ENCODE measurements at places on chromosomes 2 and 18. TPM values are rescaled to one million over a fixed set of nuclear protein-coding genes. Genes with fewer than 3 reads are reported as not detected.

UGT1A5 gene
- not detected for total RNA-seq

UNC50 gene
- 30.7 TPM for total RNA-seq

GRCh38 chr2:96832754-96833507 lies 10.9 kb downstream of the ANKRD23 start:
- peaks cover 16% of the 10 kb centered on the region for H3K4me1 ChIP-seq
- H3K27ac ChIP-seq, result peak overlapping the region; percentile 94

GRCh38 chr2:232288489-232289030 lies 90.0 kb upstream of the ALPP start:
- no peaks in the 10 kb centered on the region for H3K4me1 ChIP-seq
- DNase-seq, result no peak
- no peak overlapping the region for H3K27ac ChIP-seq
- H3K36me3 ChIP-seq, result no peaks in the 10 kb centered on the region
- H3K27me3 ChIP-seq, result no peaks in the 10 kb centered on the region
- H3K4me3 ChIP-seq, result no peak overlapping the region

DNA sequence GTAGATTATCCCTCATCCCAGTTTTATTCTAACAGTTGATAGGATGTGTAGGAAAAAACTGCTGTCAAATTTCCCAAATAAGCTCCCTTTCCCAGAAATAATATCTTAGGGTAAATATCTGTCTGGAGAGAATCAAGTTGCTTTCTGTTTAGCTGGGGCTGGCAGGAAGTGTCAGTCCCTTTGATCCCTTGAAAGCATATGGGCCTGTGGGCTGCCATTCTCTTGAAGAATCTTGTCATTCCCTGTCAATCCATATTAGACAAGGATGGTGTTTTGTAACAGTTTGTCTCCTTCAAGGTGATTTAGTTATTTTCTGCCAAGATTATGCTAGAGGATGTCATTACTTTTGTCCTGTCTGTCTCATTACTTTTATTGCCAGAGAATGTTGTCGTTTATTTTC lies 37.1 kb upstream of the UBE2E3 start:
- no peak for DNase-seq
- H3K4me1 ChIP-seq, result no peaks in the 10 kb centered on the region
- H3K27ac ChIP-seq, result no peak overlapping the region
- no peaks in the 10 kb centered on the region for H3K27me3 ChIP-seq

GRCh38 chr2:190213441-190214335 lies 105.9 kb downstream of the HIBCH start:
- H3K36me3 ChIP-seq, result no peaks in the 10 kb centered on the region
- H3K4me1 ChIP-seq, result no peaks in the 10 kb centered on the region
- no peak overlapping the region for H3K27ac ChIP-seq

DNA sequence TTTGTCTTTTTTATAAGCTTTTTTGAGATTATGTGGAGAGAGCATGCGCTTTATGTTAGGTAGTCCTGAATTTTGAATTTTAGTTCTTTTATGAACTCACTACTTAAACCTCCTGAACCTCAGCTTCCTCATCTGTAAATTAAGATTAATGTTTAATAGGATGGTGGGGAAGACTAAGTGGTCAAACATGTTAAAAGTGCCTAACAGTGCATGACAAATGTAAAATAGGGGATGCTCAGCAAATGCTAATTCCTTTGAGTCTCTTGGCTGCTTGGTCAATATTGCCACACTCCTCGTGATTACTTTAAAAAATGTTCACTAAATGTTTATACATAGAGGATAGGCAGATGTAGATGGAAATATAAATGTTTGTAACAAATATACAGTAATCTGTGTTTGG lies 6.8 kb downstream of the BIRC6 start:
- no peak for DNase-seq
- no peak overlapping the region for H3K27ac ChIP-seq
- H3K36me3 ChIP-seq, result no peaks in the 10 kb centered on the region
- H3K27me3 ChIP-seq, result no peaks in the 10 kb centered on the region

- no peak overlapping the region for H3K4me3 ChIP-seq
- no peak overlapping the region for H3K27ac ChIP-seq
- no peaks in the 10 kb centered on the region for H3K4me1 ChIP-seq
- no peaks in the 10 kb centered on the region for H3K27me3 ChIP-seq
- no peaks in the 10 kb centered on the region for H3K36me3 ChIP-seq
Measured at GRCh38 chr2:215507836-215508235, 72.0 kb upstream of the FN1 start.

XDH gene
- total RNA-seq, result 0.05 TPM

ERFE gene
- 1.9 TPM for total RNA-seq

SLC16A14 gene
- total RNA-seq, result 0.65 TPM

DDX18 gene
- 37.1 TPM for total RNA-seq

PLA2R1 gene
- 0.34 TPM for total RNA-seq

DNA sequence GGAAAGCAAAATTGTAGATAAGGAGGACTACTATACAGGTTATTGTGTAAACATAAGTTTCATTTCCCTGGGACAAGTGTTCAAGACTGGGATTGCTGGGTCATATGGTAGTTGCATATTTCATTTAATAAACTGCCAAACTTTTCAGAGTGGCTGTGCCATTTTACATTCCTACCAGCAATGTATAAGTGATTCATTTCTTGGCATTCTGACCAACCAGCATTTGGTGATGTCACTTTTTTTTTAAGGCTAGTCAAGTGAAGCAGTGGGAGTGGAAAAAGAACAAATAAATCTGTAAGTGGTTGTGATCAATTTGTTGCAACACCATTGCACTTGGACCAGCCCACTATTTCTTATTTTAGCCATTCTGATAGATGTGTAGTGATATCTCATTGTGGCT lies 5.2 kb upstream of the CHCHD5 start:
- no peaks in the 10 kb centered on the region for H3K36me3 ChIP-seq
- no peak overlapping the region for H3K27ac ChIP-seq
- no peaks in the 10 kb centered on the region for H3K27me3 ChIP-seq

DNA sequence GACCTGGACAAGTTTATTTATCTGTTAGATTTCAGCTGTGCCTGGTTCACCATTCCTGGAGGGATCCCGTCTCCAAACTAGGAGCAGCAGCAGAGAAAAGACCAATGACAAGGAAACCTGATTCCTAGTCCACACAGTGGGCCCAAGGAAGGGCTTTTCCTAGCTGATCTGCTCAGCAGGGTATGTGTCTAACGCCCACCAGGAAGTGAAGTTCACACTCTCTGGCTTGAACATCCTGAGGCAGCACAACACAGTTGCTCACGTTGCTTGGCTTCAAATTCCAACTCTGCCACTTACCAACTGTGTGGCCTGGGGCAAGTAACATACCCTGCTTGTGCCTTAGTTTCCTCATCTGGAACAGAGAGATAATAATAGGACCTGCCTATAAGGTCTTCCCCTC lies 42.9 kb downstream of the XDH start:
- H3K4me3 ChIP-seq, result no peak overlapping the region
- H3K4me1 ChIP-seq, result no peaks in the 10 kb centered on the region
- no peak for DNase-seq
- peaks cover 2% of the 10 kb centered on the region for H3K27me3 ChIP-seq
- H3K36me3 ChIP-seq, result no peaks in the 10 kb centered on the region

- no peaks in the 10 kb centered on the region for H3K36me3 ChIP-seq
- H3K4me3 ChIP-seq, result no peak overlapping the region
- H3K27ac ChIP-seq, result no peak overlapping the region
Measured at GRCh38 chr2:22821458-22821857, 563.5 kb upstream of the KLHL29 start.

AP1S3 gene
- not detected for total RNA-seq

DNA sequence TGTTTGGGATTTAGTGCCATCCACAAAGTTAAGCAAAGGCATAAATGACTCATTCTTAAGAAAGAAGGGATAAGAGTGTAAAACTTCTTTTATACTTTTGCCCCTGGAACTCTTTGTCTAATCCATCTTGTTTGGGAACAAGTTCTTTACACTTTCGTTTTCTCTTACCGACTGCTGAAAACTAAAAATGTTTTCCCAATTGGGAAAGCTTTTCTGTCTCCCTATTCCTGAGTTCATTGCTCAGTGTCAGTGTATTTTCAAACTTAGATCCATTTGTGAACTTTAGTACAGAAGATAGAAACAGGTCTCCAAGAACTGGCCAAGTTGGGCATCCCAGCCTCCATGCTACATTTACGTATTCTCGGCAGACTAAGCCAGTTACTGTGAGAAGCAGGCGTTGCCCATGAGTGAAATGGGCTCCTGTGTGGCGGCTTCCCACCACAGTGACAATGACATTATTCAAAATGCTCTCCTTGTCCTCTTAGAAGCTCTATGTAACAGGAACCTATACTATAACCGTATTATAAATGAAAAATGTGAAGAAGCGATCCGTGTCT lies 51.7 kb downstream of the TGOLN2 start:
- no peaks in the 10 kb centered on the region for H3K36me3 ChIP-seq
- peak overlapping the region; percentile 24 for H3K27ac ChIP-seq
- no peaks in the 10 kb centered on the region for H3K27me3 ChIP-seq
- no peak for DNase-seq
- peak overlapping the region; percentile 21 for H3K4me3 ChIP-seq
